RCC 7860 (cell line): ENCODE measurements at places on chromosomes 5 and 9.
A peak's percentile ranks its signal among the peaks of the same experiment; 100 is the strongest.

DNA sequence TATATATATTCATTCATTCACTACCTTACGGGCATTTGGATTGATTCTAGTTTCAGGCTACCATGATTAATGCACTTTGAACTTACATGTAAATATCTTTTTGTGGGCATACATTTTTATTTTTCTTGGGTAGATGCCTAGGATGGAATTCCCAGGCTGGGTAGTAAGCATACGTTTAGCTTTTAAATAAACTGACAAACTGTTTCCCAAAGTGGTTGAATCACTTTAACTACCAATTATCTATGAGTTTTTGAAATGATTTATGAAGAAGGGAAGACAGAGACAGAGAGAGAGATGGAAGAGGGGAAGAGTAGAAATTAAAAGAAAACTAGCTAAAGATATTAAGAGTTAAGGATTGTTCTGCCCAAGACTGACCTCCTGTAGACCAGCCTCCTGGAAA lies 612.6 kb downstream of the PSAT1 start:
- DNase-seq: no peak

- DNase-seq: no peak
These were observed 36.2 kb downstream of the SH3PXD2B start for GRCh38 chr5:172417983-172418630.

GRCh38 chr5:157496864-157497263 lies 36.9 kb downstream of the NIPAL4 start:
- no peak for DNase-seq

GRCh38 chr9:83965350-83966208 lies 14.4 kb downstream of the HNRNPK start:
- no peak for DNase-seq

DNA sequence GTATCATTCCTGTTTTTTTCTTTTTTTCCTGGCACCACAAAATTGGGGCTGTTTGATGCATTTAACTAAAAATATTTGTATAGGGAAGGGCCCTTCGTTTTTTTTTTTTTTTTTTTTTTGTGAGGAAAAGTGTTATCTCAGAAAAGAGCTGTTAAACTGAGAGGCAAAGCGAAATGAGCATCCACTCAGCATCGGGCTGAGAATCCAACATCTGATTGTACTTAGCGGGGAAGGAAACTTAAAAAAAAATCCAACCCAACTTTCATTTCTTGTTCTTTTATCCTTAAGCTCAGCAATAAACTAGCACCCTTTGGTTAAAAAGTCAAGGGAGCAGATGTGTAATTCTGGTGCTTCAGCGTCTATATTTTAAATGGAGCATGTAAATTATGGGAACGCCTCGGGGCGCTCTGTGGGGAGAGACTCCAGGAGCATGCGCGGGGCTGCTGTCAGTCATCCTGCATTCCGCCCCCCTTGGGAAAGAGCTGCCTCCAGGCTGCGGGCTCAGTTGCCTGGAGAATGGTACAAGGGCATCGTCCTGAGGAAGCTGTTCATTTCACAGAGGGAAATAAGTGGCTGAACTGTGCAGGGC lies 33.3 kb downstream of the DMRT2 start:
- no peak for DNase-seq

DNA sequence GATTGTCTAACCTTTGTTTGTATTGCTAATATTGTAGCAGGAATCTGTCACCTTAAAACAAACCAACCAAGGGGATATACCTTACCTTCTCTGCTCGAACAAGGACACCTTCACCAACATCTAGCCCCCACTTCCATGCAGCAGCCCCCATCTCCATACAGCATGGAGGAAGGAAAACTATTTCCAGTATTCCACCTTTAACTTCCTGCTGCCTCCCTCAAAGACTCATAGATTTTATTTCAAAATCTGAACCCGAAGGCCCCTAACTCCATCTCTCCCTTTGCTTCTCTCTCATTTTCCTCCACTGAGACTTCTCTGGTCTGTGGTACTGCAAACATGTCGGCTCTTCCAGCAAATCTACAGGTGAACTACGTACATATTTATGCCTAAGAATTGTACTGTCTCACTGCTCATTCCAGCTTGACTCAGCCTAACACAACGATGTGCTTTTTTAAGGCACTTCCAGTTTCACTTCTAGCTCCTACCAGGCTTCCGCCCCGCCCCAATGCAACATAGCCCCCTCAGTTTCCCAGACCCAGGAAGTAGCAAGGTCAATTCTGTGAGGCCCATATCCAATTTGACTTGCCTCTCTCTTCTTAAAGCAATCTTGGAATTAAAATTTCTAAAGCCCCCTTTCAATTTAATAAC lies 70.7 kb upstream of the RNF38 start:
- DNase-seq: peak; percentile 55

DNA sequence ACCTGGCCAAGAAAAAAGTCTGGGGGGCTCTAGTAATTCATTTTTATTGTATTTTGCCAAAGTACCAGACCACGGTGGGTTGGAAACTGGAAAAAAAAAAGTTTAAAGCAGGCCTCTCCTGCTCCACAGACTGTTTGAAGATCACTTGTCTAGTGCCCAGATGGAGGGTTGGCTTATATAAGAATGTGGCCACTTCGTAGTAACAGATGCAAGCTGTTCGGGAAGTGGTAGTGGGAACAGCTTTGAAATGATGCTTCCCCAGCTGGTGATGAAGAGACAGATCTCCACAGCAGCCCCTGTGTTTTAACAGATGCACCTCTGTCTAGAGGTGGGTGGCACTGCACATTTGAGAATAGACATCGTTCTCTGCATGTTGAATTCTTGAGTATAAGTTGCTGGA lies 54.3 kb upstream of the DMRT3 start:
- no peak for DNase-seq

DNA sequence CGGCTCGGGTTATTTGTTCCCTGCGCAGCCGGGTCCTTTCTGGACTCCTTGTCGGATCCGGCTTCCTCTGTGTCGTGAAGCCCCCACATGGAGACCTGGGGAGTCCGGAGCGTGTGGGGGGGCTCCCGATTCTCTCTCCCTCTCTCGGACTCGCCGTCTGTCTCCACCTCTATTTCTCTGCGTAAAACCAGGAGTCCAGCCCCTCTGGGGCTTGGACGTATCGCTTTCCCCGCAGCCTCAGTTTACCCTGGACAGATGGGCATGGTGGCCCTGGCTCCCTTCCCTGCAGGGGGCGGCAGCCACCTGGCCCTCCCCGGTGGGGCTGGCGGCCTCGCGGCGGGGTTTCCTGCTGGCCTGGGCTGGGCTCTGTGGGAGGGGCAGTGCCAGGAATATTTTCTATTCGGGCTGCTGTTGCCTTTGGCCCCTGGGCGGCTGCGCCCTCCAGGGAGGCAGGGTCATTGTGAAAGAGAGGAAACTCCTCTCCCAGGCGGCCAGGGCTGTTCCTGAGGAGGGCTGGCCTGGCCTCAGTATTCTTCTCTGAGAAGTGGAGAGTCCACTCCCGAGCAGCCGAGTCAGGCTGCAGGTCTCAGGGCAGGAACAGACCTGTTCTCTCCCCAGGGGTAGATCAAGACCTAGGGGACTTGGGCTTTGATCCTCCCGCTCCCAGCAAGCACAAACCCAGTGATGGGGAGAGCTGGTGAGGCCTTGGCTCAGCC lies 665 bp downstream of the ASS1 start:
- DNase-seq: no peak

DNA sequence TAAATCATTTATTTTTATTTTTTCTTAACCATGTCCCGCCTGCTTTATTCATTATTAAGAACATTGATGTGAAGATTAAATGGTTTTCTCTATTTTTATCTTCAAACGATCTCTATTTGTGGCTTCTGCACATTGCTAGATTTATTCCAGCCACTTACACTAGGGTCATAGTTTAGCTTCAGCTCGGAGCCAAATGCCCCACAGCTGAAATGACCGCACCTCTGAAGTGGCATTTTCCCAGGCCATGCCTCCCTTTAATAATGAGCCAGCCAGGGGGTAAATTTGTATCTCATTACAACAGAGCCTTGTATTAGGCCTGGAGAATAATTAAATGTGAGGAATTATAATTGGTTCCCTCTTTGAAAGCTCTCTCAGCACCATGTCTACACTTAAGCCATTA lies 89.4 kb downstream of the DOCK8 start:
- DNase-seq: no peak

- no peak for DNase-seq
These were observed 388.9 kb upstream of the CDH10 start for GRCh38 chr5:25033658-25034057.

DNA sequence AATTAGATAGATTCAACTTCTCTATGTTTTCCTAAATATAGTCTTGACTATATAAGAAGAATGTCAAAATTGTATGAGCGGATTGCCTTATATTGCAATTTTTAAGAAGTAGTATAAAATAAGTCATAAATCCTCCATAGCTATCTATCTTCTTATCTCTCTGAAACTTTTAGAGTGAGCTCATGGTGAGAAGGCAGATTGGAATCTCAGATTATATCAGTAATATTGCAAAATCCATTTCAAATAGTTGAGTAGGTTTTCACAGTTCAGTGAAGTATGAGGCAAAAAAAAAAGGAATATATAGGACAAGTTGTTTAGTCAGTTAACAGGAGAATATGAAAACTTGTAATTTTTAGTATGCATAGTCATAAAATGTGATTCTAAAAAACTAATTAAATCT lies 156.4 kb downstream of the FAM174A start:
- peak; percentile 11 for DNase-seq

- DNase-seq: peak; percentile 63
These were observed 1.7 kb downstream of the SH3PXD2B start for GRCh38 chr5:172452398-172453205.

DNA sequence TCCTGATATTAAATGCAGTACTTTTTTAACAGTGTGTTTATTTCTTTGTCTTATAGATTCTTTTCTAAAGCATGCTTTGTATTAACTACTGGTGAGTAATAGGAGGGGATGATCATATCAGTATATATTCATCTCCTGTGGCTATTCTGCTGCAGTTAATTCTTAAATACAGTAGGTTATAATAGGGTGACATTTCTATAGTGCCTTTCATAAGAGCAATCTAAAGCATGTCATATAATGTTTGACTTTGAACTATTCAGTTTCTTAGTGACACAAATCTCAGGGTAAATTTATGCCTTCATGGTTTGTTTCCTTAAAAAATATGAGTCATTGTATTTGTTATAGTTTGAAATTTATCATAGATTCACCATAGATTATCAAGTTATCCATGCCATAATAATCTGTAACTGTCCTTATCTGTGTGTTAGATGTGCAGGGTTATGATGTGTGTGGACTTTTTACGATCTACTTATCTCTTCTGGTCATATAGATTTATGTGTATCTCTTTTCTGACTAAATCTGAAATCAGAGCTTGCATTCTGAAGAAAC lies 1019.5 kb downstream of the NR2F1-AS1 start:
- no peak for DNase-seq

GRCh38 chr5:168430296-168430695 lies 56.0 kb upstream of the RARS1 start:
- no peak for DNase-seq

DNA sequence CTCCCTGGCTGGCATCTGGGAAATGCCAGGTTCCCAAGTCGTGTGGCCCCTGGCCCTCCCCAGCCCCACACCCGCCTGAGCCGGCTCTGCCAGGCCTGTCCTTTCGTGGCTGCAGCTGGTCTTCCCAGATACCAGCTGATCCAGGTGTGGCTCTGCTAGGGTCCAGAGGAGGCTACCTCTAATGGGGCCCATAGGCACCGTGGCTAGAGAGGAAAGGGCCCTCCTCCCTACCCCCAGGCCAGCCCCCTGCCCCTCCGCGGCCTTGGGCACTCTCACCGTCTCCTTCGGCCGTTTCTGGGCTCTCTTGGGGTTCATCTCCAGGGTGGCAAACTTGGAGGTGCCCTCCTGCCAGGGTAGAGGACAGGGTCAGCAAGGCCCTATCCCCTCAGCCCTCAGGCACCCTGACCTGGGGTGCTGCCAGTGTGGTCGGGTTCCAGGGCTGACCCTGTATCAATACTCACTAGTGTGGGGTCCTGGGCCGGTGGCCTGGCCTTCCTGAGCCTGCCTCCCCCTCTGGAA lies 17.0 kb downstream of the RALGDS start:
- DNase-seq: no peak

GRCh38 chr9:85112391-85112790 lies 442.9 kb downstream of the NTRK2 start:
- no peak for DNase-seq

GRCh38 chr9:123261006-123261677 lies 7.2 kb downstream of the STRBP start:
- DNase-seq: no peak

GRCh38 chr5:76548525-76549229 lies 74.5 kb downstream of the F2RL2 start:
- no peak for DNase-seq

DNA sequence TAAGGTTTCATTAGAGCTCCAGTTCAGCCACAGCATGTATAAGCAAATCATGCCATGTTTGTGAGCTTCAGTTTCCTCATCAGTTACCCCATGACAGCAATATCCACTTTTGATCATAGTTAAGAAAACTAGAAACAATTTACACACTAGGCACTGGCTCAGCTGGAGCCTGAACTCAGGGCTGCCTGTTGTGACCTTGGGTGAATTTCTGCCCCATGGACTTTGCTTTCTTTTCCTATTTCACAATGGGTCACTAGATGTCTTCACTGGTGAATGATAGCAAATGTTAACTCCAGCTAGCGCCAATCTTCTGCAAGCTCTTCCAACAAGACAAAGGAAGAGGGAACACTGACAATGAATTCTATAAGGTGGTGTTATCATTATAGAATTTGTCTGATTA lies 233.3 kb upstream of the TRIM32 start:
- no peak for DNase-seq

- no peak for DNase-seq
These were observed 43.0 kb downstream of the SEMA6A start for GRCh38 chr5:116531635-116532034.

DNA sequence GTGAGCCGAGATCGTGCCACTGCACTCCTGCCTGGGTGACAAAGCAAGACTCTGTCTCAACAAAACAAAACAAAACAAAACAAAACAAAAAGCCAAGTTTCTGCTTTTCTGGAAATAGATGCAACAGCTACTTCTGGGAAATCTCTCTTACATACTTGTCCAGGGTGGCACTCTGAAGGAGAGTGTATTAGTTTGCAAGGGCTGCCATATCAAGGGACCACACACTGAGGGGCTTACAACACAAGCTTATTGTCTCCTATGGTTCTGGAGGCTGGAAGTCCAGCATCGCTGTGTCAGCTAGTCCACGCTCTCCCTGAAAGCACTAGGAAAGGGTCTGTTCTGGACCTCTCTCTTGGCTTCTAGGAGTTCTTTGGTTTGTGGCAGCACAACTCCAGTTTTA lies 277.9 kb upstream of the WWC1 start:
- no peak for DNase-seq

DNA sequence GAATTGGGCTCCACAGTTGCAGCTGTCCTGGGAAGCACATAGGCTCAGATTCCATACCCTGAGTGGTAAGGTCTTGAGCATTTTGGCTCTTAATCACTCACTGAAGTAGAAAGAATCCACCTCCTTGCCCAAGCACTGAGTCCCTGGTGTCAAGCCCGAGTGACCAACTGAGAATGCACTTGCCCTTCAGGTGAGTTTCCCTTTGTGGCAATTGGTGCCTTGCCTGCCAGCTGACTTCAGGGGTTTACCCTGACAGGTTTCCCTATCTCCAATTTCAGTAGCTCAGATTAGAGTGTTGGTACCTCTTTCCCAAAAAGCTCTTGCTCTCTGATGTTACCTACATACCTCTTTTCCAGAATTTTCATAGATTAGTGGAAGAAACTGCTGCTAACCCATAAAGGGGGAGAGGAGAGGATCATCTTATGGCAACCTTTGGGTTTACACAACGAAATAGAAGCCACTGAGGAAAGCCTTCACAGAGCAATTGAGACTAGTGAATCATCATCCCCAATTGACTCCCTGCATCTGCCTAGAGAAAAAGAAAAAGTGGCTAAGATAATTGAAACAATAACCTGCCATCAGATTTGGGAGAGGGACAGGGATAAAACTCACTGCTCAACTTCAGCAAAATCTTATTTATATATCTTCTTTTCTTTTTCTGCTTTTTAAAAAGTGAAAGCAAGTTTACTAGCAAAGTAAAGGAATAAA lies 48.6 kb downstream of the CCL28 start:
- DNase-seq: no peak
